Activated gamma-delta T cell (primary cell): ENCODE measurements at places on chromosomes 3 and 15.

GRCh38 chr3:20588781-20589180 is 402.8 kb upstream of the SGO1 start:
- no peak for DNase-seq

- no peak for DNase-seq
Observed at GRCh38 chr3:115381573-115381912, 234.5 kb upstream of the ZBTB20 start.

- DNase-seq, result no peak
Observed at GRCh38 chr3:42581400-42581708, 413 bp downstream of the SEC22C start.

DNA sequence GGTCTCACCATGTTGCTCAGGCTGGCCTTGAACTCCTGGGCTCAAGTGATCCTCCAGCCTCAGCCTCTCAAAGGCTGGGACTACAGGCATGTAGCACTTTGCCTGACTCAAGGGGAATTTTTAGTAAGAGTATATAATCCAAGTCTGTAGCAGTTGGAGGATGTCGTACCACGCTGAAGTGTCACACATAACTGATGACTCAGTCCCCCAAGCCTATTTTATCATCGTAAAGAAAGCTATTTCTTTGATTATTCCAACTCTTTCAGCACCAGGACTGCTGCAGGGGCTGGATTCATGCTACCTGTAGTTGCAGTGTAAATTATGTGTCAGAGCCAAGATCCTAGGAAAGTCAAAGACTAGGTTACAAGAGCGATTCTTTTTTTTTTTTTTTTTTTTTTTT is 1.4 kb upstream of the PRKCI start:
- DNase-seq, result no peak

DNA sequence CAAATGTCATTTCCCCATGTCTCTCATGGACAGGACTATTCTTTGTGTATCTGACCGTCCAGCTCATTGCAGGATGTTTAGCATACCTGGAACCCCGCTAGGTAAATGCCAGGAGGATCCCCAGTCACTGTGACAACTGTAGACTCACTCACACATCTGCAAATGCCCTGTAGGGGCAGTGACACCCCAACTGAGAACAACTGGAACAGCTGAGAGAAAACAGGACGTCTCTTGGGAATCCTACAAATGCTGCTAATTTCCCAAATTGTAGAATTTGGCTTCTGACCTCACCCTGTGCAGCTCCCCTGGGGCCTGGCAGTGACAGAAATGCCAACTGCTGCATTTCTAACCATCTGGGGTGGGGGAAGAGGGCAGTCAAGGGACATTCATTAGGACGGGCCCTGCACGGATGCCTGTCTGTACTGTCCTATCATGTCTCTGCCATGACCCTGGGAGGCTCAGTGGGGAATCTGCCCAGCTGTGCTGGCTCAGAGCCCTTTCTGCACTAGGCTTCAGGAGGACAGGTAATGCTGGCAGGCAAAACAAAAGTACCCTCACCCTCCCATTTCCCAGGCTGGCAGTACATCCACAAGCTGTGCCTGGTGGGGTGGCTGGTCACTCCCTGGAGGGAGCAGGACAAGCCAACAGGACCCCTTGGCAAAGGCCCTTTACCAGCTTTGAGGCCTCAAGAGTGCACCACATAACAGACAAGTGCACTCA is 30.4 kb downstream of the RAB6B start:
- DNase-seq, result no peak

- no peak for DNase-seq
Observed at GRCh38 chr3:31614162-31614921, 81.6 kb downstream of the STT3B start.

- no peak for DNase-seq
Observed at GRCh38 chr3:65130782-65131181, 443.0 kb upstream of the ADAMTS9 start.

DNA sequence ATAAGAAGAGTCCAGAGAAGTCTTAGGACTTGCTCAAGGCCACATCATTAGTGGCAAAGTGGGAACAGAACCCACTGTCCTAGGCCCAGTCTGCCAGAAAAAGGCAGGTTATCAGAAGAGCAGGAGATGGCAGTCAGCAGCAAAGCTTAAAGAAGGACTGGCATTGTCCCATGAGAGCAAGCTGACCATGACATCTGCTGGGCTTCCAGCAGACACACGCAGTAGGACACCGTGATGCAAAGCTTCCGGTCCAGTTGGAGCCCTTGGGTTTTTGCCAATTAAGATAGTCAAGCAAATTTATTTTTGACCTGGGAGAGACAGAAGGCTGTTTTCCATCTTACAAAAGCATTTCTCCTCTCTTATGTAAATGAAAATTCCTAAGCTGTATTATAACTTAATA is 42.1 kb downstream of the ZBTB38 start:
- DNase-seq, result no peak

DNA sequence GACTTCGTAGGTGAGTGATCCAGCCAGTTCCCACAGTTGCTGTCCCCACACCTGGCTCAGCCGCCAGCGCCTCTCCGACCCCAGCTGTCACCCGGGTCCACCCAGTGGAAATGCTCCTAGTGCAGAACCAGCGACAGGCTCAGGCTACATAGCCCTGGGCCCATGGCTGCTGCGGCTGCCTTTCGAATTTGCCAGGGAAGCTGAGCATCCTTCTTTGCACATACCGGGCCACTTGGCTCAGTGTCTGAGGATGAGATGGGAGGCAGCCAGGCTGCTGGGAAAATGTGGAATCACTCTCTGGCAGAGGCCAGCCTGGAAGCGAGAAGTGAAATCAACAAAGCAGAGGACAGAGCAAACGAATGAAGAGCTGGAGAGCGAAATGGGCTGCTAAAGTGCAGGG is 80.1 kb downstream of the ST8SIA2 start:
- no peak for DNase-seq

- peak; percentile 43 for DNase-seq
Observed at GRCh38 chr3:153162513-153163392, 727 bp downstream of the RAP2B start.

GRCh38 chr3:27456554-27456953 is 27.6 kb downstream of the SLC4A7 start:
- no peak for DNase-seq

DNA sequence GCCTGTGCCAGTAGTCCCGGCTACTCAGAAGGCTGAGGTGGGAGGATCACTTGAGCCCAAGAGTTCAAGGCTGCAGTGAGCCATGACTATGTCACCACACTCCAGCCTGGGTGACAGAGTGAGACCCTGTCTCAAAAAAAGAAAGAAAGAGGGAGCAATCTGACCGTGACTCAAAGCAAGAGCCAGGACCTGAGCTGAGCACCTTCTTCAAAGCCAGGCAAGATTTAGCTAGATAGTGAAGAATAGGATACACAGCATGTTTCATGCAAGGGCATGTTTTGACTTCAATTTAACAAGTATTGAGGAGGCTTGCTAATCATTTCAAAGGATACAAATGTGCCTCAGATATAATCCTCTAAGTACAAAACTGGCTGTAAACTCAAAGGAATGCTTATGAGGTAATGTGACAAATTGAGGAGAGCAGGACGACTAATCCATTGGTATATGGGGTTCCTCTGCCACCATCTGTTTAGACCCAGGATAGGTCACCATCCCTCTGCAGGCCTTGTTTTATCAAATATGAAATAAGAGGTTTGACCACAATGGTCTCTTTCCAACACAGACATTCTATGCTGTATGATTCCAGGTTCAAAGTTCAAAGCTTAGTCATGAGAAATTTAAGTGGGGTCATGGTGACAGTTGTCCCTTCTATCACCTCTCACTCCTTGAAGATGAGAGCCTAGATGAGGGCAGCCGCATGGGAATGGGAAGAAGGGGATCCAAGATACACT is 33.2 kb downstream of the RAB27A start:
- DNase-seq, result no peak

- no peak for DNase-seq
Observed at GRCh38 chr3:47849699-47850563, 47.0 kb downstream of the DHX30 start.

DNA sequence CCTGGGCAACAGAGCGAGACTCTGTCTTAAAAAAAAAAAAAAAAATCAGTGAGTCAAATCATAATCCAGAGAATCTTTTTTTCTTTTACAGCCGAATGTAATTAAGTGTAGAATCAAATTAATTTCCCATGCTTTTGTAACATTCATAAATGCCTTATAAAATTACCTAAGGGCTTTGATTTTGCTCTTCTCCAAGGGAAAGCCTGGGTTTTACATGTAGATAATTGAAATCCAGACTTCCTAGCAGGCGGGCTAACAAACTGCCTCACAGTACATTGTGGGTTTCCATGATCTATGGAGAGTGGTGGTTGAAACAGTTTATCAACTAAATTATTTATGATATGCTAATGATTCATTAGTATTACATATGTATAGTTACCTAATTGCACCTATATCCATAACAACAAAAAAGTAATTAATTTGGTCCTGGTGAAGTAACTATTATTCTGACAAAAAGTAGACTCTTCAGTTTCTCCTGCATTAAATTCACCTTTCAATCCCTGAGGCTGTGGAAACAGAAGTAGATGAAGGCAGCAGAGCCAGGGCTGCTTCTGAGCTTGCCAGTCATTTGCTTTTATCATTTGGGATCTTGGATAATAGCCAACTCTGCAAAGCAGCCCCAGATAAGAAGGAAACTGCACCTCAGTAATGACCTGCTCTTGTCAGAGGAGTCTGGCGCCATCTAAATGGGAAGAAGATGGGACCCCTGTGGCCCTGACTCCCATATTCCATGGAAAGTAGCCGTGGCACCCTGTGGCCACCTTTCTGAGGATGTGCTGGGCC is 9.5 kb downstream of the CCR9 start:
- DNase-seq, result no peak

- DNase-seq, result no peak
Observed at GRCh38 chr3:88280326-88280725, 130.6 kb downstream of the C3orf38 start.

GRCh38 chr15:65077981-65078352 is 1.4 kb downstream of the KBTBD13 start:
- DNase-seq, result no peak

DNA sequence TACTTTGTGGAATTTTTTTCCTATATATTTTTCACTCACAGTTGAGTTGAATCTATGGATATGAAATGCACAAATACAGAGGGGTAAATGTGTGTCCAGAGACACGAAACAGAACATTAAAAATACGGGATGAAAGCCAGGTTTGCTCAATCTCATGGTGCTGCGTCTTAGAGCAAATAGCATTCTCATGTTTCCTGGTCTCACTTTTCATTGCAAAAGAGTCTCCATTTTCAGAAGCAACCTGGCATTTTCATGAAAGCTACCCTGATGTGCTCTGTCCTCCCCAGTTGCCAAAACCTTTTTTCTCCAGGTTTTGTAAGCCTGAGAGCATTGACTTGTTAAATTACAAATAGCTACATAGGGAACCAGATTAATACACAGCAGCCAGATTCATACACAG is 49.5 kb upstream of the MBNL1 start:
- DNase-seq, result no peak

DNA sequence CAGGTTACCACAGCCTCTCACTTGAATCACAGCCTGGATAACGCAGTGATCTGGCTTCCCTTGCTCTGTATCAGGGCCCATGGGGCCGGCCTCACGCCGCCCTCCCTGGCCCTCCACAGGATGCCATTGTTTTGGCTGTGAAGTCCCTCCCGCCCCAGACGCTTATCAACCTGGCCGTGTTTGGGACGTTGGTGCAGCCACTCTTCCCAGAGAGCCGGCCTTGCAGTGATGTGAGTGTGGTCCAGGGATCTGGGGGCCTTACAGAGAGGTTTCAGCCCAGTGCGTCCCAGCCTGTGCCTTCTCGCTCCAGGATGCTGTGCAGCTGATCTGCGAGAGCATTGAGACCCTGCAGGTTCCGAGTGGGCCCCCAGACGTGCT is 6.6 kb downstream of the VWA5B2 start:
- DNase-seq, result no peak

DNA sequence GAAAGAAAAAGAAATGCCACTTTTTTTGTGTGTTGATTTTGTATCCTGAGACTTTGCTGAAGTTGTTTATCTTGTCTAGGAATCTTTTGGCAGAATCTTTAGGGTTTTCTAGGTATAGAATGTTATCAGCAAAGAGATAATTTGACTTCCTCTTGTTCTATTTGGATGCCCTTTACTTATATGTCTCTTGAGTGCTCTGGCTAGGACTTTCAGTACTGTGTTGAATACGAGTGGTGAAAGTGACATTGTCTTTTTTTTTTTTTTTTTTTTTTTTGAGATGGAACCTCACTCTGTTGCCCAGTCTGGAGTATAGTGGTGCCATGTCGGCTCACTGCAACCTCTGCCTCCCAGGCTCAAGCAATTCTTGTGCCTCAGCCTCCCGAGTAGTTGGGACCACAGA is 64.7 kb upstream of the NPHP3 start:
- DNase-seq, result no peak

GRCh38 chr3:18669374-18669773 is 244.2 kb upstream of the SATB1 start:
- DNase-seq, result no peak

DNA sequence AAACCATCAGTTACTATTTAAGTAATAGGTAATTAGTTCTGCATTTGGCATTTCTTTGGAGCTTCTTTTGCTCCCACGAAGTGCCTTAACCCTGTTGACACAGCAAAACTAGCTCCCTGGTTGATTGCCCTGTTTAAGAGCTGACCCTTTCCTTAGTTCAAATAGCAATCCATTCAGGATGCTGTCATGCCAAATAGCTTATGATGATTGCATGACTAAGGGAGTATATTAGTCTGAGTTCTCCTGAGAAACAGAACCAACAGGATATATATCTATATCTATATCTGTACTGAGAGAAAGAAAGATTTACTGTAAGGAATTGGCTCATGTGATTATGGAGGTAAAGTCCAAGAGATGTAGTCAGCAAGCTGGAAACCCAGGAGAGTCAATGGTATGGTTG is 50.3 kb upstream of the SPRED1 start:
- DNase-seq, result no peak
